IMR-90 (cell line): ENCODE measurements at places on chromosomes 2 and 18. TPM values are rescaled to one million over a fixed set of nuclear protein-coding genes. Genes with fewer than 3 reads are reported as not detected.

The ACADL gene
- not detected in 2 replicates for polyA plus RNA-seq

The DAW1 gene
- polyA plus RNA-seq = 0.86 and 0.93 TPM in 2 replicates

The KCNIP3 gene
- 1.4 TPM in 2 replicates for polyA plus RNA-seq

The CFAP210 gene
- polyA plus RNA-seq = not detected in 2 replicates

The DTNB gene
- 5.3 and 5.7 TPM in 2 replicates for polyA plus RNA-seq

The NCKAP5 gene
- 2.3 and 2.7 TPM in 2 replicates for polyA plus RNA-seq

GRCh38 chr2:101003278-101003775 is 1.2 kb downstream of the RPL31 start:
- H3K27me3 ChIP-seq = no peaks in the 10 kb centered on the region
- DNase-seq = peak; percentile 9
- peak overlapping the region; percentile 77 for H3K4me3 ChIP-seq
- H3K27ac ChIP-seq = peak overlapping the region; percentile 10

- no peaks in the 10 kb centered on the region for H3K36me3 ChIP-seq
- no peak overlapping the region for H3K4me3 ChIP-seq
- no peak for DNase-seq
- no peaks in the 10 kb centered on the region for H3K27me3 ChIP-seq
Observed at GRCh38 chr2:222989431-222989830, 62.6 kb upstream of the KCNE4 start.

DNA sequence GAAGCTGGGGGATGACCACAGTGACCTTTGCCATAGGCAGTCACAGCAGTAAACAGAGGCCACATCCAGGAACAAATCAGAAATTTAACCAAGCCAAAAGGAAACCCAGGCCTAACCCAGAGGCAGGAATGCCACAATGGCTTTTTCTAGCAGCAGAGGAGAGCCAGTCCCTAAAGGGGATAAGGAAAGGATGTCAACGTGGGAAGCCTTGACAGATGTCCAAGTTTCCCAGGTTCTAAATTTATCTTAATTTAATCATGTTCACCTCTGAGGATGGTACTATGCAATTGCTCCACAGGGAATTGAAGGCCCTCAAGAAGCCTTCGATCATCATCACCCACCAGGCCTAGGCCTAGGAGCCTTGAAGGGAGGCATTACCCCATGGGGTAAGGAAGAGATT is 374.7 kb downstream of the TNS1 start:
- peaks cover 8% of the 10 kb centered on the region; the same call in 1 of the 2 replicates for H3K27me3 ChIP-seq
- H3K4me1 ChIP-seq = peaks cover 15% of the 10 kb centered on the region
- peak overlapping the region; percentile 54; the same call in 1 of the 2 replicates for H3K27ac ChIP-seq
- no peaks in the 10 kb centered on the region for H3K36me3 ChIP-seq
- H3K4me3 ChIP-seq = no peak overlapping the region
- DNase-seq = no peak

DNA sequence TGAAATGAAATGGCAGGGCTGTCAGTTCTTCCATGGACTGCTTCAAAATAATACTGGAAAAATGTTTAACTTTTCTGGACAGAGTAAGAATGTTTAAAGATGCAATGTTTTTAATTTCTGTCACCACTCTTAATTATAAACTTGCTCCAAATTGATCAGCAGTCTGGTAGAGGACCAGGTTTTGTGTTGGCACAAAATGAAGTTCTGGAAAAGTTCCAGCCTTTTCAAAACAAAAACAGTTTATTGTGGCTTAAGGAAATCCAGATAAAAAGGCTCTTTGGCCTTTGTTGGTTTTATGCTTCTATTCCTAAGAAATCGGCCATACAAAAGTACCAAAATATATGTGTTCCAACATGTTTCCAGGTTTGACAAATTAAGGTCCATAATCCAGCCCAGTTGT is 48.8 kb downstream of the PTRHD1 start:
- H3K36me3 ChIP-seq = peaks cover 6% of the 10 kb centered on the region
- no peaks in the 10 kb centered on the region for H3K27me3 ChIP-seq
- H3K27ac ChIP-seq = no peak overlapping the region
- no peak for DNase-seq

DNA sequence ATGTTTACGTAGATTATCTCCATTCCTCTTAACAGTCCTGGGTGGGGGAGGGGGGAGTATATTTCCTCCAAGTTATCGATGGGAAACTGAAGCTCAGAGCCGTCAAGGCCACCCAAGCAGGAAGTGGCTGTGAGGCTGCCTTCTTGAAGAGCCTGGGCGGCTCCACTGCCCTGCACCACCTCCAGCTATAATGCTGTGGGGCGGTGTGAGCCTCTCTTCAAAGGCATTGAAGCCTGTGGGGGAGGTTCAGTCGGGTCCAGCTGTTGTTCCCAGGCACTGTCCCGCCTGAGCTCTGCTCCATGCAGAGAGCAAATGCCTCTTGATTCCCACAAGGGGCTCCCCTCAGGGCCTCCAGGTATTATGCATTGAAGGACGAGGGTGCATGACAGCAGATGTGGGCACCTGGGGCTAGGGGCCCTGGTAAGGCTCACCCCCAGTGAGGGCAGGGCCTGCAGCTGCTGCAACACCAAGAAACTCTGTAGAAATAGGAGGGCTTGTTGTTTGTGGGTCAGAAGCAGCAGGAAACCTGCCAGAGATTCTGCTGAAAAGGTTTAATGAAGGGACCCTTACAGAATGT is 29.5 kb upstream of the LAPTM4A start:
- H3K36me3 ChIP-seq = no peaks in the 10 kb centered on the region
- H3K27ac ChIP-seq = no peak overlapping the region
- no peak for DNase-seq
- H3K27me3 ChIP-seq = no peaks in the 10 kb centered on the region; the same call in 1 of the 2 replicates
- no peak overlapping the region for H3K4me3 ChIP-seq

- H3K36me3 ChIP-seq = no peaks in the 10 kb centered on the region
- H3K27ac ChIP-seq = no peak overlapping the region
- peaks cover 2% of the 10 kb centered on the region; the same call in 1 of the 2 replicates for H3K4me1 ChIP-seq
- H3K27me3 ChIP-seq = peaks cover 19% of the 10 kb centered on the region
Observed at GRCh38 chr2:230913406-230914143, 11.5 kb downstream of the GPR55 start.

DNA sequence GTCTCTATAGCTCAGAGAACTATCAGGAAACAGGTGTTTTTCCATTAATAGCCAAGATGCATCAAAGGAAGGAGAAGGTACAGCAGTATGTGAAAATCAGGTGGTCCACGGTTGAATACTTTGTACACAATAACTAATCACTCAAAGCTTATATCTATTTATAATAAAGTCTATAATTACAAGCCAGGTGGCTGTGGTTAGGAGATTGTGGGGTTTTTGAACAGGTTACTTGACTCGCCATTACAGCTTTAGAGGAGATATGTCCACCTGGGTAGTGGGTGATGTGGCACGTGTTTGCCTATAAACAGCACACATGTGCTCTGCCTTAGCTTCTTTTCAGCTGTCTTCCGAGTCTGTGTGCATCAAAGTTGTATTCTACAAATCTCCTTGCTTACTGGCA is 892.2 kb upstream of the ZEB2 start:
- no peaks in the 10 kb centered on the region for H3K36me3 ChIP-seq
- no peaks in the 10 kb centered on the region for H3K4me1 ChIP-seq
- H3K27ac ChIP-seq = no peak overlapping the region
- H3K27me3 ChIP-seq = no peaks in the 10 kb centered on the region
- no peak for DNase-seq

- no peaks in the 10 kb centered on the region for H3K36me3 ChIP-seq
- H3K4me1 ChIP-seq = no peaks in the 10 kb centered on the region
- H3K4me3 ChIP-seq = no peak overlapping the region
- no peak for DNase-seq
Observed at GRCh38 chr18:54052732-54053429, 171.6 kb downstream of the MBD2 start.

DNA sequence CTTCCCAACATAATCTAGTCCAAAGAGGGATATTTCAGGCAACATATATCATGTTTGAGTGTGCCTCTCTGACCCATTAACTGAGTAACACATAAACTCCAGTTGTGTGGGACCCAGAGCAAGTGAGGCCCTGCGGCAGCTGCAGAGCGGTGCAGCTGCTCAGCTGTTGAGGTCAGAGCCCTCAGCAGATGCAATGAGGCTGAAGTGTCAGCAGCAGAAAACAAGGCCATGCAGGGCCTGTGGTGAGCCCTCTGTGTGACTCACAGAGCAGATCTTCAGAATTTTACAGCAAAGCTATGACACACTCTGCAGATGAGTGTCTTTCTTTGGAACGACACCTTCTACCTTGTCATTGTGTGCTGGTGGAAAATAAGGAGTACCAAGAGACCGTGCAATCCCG is 168.5 kb downstream of the CBLN2 start:
- no peaks in the 10 kb centered on the region for H3K36me3 ChIP-seq
- no peaks in the 10 kb centered on the region for H3K27me3 ChIP-seq
- DNase-seq = peak; percentile 28

DNA sequence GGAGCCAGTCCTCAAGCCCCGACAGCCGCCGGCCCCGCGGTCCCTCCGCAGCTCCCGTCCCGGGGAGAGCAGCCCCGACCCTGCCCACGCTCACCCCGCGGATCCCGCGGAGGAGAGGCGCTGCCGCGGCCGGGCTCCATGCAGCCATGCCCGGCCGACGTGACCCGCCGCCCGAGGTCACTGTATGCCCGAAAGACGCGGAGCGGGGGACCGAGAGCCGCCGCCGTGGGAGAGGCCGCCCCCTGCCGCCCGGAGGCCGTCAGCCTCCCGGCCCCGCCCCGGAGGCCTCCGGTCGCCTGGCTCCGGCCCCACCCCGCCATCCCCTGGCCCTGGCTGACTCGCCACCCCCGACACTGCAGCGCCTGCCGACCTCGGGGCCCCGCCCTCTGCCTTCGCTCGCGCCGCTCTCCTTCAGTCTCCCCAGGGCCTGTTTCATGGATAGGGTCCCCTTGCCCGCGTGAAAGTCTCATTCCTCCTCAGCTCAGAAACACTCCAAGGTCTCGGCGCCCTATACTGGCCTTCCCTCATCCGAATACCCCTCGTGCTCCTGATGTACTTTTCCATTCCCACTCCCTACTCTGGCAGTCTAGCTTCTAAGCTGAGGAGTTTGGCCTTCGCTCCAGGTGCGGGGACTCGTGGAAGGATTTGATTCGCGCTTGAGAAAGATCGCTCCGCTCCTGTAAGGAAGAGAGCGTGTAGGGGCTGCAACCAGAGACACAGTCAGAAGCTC is at the start of gene BOLA3:
Gene BOLA3, minus strand, starts transcription at position 186 of the 730 bp plus-strand sequence. Its CDS starts 38 bp downstream, at position 148.
- H3K4me1 ChIP-seq = peaks cover 11% of the 10 kb centered on the region
- peak within 1 kb of the TSS; percentile 54 for H3K27ac ChIP-seq
- H3K27me3 ChIP-seq = no peaks in the 10 kb centered on the region

GRCh38 chr2:241638940-241639339 is 1.4 kb downstream of the ATG4B start:
- H3K4me3 ChIP-seq = no peak overlapping the region
- peaks cover 8% of the 10 kb centered on the region; the same call in 1 of the 2 replicates for H3K36me3 ChIP-seq
- no peak overlapping the region for H3K27ac ChIP-seq
- no peaks in the 10 kb centered on the region for H3K27me3 ChIP-seq
- no peak for DNase-seq

GRCh38 chr2:25590921-25591505 is 82.4 kb downstream of the DTNB start:
- H3K27me3 ChIP-seq = no peaks in the 10 kb centered on the region
- peaks cover 11% of the 10 kb centered on the region for H3K4me1 ChIP-seq
- H3K36me3 ChIP-seq = no peaks in the 10 kb centered on the region
- H3K4me3 ChIP-seq = no peak overlapping the region
- no peak overlapping the region for H3K27ac ChIP-seq
- no peak for DNase-seq

- no peak overlapping the region for H3K27ac ChIP-seq
- H3K27me3 ChIP-seq = no peaks in the 10 kb centered on the region
- H3K4me1 ChIP-seq = peaks cover 10% of the 10 kb centered on the region
- no peak for DNase-seq
Observed at GRCh38 chr2:177432703-177433102, 40.1 kb downstream of the AGPS start.

DNA sequence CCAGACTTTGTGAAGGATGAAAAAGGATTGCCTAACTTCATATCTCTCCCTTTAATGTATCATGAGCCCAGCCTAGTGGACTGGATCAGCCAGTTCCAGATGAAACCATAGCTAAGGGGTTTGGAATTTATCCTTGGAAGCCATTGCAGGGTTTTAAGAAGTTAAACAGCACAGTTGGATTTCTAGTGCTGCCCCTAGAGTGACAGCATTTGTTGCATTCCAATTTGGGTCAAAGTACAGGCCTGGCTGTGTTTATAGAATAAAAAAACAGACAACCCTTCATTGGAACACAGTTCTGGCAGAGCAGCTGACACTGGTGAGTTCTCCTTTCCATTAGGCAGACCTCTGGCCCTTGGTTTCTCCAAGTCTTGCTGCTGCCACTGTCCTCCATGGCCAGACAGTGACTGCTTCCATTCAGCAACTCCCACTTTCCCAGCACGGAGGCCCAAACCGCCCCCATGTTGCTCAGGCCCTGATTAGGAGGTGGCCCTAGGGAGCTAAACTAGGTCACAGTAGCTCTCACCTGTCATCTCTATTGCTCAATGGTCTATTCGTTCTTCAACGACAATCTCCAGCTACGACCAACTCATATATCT is 8.0 kb downstream of the GPR39 start:
- H3K27me3 ChIP-seq = no peaks in the 10 kb centered on the region
- H3K4me1 ChIP-seq = peaks cover 6% of the 10 kb centered on the region
- H3K27ac ChIP-seq = no peak overlapping the region

GRCh38 chr2:105803773-105804172 is 59.1 kb downstream of the NCK2 start:
- no peak for DNase-seq
- H3K4me3 ChIP-seq = no peak overlapping the region
- H3K36me3 ChIP-seq = peaks cover 4% of the 10 kb centered on the region
- H3K27me3 ChIP-seq = no peaks in the 10 kb centered on the region

- H3K36me3 ChIP-seq = no peaks in the 10 kb centered on the region
- peaks cover 4% of the 10 kb centered on the region for H3K4me1 ChIP-seq
- H3K27ac ChIP-seq = no peak overlapping the region
- H3K4me3 ChIP-seq = no peak overlapping the region
- DNase-seq = no peak
- no peaks in the 10 kb centered on the region for H3K27me3 ChIP-seq
Observed at GRCh38 chr2:223036790-223037444, 15.1 kb upstream of the KCNE4 start.

DNA sequence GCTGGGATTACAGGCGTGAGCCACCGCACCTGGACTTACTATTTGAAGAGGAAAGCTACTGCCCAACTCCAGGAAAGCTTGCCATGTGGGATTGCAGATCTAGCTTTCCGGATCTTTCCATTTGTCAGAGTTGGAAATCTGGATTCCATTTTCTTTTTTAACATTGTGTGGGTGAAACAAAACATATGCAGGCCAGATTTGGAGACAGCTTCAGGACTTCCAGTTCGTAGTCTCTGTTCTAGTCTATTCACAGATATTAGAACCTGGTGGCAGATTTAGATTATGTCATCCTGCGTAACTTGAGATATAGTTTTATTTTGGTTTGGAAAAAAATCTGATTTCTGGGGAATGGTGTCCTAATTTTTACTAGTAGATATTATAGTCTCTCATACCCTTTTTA is 70.5 kb downstream of the ZNF236 start:
- H3K4me1 ChIP-seq = no peaks in the 10 kb centered on the region
- H3K27me3 ChIP-seq = no peaks in the 10 kb centered on the region
- no peak overlapping the region for H3K27ac ChIP-seq
- H3K4me3 ChIP-seq = no peak overlapping the region

DNA sequence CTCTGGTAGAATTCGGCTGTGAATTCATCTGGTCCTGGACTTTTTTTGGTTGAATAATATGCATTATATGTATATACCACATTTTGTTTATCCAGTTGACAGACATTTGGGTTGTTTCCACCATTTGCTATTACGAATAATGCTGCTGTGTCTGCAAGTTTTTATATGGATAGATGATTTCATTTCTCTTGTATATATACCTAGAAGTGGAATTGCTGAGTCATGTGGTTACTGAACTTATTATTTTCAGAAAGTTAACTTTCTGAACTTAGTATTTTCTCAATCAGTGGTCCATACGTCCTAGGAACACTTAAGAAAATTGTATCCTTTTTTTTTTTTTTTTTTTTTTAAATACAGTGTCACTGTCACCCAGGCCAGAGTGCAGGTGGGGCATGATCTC is 63.3 kb downstream of the RIF1 start:
- H3K27ac ChIP-seq = peak overlapping the region; percentile 64; the same call in 1 of the 2 replicates
- no peaks in the 10 kb centered on the region; the same call in 1 of the 2 replicates for H3K4me1 ChIP-seq
- no peak overlapping the region for H3K4me3 ChIP-seq
- peak; percentile 46 for DNase-seq
- H3K27me3 ChIP-seq = no peaks in the 10 kb centered on the region
- peaks cover 24% of the 10 kb centered on the region; the same call in 1 of the 2 replicates for H3K36me3 ChIP-seq
